Esophagus muscularis mucosa (tissue), 4 donors: ENCODE measurements at places on chromosomes 7 and 10.
A peak's percentile ranks its signal among the peaks of the same experiment; 100 is the strongest.

DNA sequence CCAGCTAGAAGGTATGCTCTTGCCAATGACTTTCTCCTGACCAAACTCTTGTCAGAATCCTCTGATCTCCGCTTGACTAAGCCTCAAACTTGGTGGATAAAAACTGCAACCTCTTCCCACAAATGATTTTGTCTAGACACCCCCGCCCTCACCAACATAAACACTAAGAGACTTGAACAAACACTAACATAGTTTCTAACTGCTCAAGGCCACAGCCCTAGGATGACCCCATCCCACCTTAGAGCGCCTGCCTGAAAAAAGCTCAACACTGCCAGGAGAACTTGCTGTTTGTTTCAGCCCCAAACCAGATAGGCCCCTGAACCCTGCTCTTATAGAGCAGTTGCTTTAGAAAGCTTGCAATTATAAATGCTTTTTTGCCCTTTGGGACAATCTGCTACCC lies 71.8 kb downstream of the LRRN3 start:
- DNase-seq: no peak

GRCh38 chr7:47414342-47415317 lies 167.3 kb downstream of the TNS3 start:
- no peak for DNase-seq

DNA sequence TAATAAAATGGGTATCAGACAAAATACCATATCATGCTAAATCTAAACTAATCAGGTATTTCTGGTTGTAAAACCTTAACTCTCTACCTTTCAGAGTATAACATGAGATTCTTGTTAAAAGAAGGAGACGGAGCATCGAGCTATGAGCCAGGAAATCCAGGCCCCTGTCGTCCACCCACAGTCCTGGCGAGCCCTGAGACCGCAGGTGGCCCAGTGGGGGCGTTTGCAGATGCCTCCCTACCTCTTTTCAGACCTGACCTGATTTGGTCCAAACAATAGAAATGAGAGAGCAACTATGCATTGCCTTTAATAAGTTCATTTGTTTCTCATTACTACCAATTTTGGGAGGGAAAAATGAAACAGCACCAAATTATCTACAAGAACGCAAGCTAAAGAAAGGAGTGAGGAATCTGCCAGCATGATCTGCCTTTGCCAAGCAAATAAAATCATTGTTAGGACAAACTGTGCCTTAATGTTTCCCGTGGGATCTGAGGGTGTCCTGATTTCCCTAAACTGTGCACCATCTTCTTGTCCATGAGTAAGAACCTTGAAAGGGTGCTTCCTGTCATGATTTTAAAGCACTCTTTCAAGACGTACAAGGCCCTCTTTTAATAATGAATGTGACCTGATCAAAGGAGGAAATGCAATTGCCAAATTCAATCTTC lies 166.7 kb downstream of the TCERG1L start:
- DNase-seq: no peak

DNA sequence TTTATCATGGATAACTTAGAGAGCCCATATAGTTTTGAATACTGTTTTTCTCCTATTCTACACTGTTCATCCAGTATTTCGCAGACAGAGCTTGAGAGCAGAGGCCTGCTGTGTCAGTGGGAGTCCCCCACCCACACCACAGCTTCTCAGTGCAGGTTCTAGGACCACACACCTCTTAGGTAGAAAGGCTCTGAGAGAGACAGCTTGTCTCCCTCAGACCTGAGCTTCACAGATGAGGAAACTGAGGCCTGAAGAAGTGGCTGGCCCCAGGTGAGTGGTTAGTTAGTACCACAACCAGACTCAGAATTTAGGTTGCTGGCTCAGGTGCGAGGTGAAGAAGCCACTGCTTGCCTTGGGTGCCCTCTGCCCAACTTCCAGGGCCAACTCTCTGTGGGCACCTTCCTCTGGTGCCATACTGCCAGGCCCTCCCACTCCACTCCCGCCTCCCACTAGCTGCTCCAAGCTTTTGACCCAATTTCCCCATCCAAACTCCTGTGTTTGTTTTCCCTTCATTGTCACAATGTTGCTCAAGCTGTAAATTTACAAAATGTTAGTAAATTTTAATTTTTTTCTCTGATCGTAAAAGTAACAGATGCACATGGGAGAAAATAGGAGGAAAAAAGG lies 7.6 kb upstream of the HILPDA start:
- peak; percentile 75 for DNase-seq

- DNase-seq: no peak
These were observed 137.2 kb upstream of the EFCAB10 start for GRCh38 chr7:105718511-105718925.
